Fibroblast of lung (primary cell): ENCODE measurements at places on chromosomes 3 and 15. TPM values are rescaled to one million over a fixed set of nuclear protein-coding genes. Genes with fewer than 3 reads are reported as not detected.

CKMT1A gene
- 0.03 TPM in 1 of 2 replicates, not detected in the other for polyA plus RNA-seq

DAPK2 gene
- polyA plus RNA-seq = 3.6 and 21.4 TPM in 2 replicates

SLCO2A1 gene
- 0.12 and 1.1 TPM in 2 replicates for polyA plus RNA-seq

BTD gene
- polyA plus RNA-seq = 19.1 and 24.4 TPM in 2 replicates

EHHADH gene
- polyA plus RNA-seq = 3.9 and 6.0 TPM in 2 replicates

- DNase-seq = no peak
These were observed 3.1 kb downstream of the C3orf20 start for GRCh38 chr3:14678015-14678503.
